Renal pelvis (tissue), 12 donors: ENCODE measurements at places on chromosomes 13 and 19.

DNA sequence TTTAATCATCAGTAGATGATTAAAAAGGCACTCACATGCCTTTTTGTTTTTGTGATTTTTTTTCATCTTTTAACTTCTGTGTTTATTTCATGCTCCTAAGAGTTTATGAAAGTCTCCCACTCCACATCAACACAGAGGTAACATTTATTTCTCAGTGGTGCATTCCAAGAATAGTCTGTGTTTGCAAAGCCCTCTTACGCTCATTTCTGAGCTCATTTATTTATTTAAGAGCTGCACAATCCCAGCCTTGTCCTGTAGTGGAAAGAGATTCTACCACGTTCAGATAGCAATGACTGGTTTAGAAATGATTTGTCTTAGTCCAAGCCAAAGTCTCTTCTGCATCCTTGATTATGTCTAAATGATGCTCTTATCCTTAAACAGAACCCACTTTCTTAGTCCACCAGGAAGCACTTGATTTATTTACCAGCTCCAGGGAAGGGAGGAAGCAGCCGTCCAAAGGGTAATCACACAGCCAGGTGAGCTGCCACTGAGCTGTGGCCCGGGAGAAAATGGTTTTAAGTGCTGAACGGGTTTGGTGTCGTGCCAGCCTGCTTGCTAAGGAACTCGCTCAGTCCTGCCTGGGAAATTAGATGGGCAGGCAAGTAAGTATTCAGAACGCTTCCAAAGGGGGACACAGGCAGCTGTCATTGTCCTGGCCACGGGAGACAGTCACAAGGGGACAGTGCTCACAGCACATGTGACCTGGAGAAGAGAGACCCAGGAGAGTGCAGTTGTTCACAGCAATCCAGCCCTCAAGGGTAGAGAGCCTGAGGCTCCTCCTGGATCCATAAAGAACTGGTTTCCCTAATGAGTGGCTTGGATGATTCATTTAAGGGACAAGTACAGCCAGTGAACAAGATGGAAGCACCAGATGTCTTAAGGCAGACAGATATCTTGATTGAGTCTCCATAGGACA, 131.8 kb upstream of the WASF3 start:
- peak; percentile 14 for DNase-seq

DNA sequence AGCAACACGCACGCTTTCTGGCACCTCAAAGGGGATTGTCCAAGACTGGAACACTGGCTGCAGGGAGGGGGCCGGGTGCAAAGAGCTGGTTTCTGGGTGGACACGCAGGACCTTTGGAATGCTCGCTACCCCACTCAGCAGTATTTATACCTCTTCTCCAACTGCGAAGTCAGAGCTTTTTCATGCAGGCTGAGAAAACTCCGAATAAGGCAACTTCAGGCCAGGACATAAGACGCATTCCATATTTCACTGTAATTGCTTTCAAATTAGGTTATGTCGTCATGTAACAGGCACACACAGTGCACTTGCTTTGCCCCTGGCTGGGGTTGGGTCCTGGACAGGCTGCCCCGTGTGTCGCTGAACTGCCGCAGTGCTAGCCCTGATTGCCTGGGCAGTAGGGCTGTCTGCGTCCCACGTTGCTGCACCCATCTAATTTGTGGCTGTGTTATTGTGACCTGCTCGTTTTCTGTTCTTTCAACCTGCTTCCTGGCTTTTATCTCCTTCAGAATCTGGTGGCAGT, 44.5 kb downstream of the ACTN4 start:
- peak; percentile 62 for DNase-seq

DNA sequence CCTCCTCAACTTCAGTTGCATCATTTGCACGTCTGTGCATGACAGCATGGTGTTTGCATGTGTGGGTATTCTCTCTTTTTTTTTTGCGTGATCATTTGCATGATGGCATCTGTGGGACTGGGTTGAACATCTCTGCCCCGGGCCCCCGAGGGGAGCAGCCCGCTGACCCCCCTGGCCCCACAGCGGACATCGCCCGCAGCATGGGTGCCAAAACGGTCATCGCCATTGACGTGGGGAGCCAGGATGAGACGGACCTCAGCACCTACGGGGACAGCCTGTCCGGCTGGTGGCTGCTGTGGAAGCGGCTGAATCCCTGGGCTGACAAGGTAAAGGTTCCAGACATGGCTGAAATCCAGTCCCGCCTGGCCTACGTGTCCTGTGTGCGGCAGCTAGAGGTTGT, 23.1 kb downstream of the PNPLA6 start:
- no peak for DNase-seq

GRCh38 chr19:33260628-33261418, 35.2 kb upstream of the SLC7A10 start:
- DNase-seq, result no peak

- no peak for DNase-seq
Observed at GRCh38 chr13:114056205-114057013, 76.0 kb downstream of the RASA3 start.

DNA sequence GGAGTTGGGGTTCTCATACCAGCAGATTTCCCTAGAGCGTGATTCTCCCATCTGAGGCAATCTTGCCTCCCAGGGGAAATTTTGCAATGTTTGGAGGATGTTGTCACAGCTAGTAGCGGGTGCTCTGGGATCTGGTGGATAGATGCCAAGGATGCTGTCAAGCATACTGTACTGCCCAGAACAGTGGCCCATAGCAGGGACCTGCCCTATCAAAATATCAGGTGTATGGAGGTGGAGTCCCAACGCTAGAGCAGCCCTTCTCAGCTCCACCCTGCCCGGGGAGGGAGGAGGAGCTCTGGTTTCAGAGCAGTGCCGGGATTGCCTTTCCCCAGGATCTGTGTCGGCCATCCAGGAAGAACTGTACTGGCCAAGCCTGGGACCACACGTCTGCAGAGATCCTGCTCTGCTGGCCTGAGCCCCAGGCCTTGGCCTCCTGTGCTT, 10.9 kb upstream of the QTRT1 start:
- DNase-seq, result no peak

DNA sequence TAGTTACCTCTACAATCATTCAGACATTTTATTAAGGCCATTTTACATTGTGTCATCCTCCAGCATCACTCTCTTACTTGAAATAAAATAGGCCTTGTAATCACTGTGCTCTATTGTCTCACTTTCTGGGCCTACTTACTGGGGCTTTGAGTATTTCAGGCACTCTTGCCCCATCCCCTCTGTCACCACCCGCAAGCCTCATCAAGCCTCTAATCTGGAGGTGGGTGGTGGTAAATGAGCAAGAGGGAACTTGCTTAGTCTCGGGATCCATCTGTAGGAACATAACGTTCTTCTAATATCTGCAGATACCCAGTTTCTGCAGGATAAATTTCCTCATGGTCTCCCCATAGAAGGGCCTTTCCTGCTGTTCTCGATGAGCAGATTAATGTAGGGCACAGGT, 19.4 kb upstream of the GPR18 start:
- no peak for DNase-seq

DNA sequence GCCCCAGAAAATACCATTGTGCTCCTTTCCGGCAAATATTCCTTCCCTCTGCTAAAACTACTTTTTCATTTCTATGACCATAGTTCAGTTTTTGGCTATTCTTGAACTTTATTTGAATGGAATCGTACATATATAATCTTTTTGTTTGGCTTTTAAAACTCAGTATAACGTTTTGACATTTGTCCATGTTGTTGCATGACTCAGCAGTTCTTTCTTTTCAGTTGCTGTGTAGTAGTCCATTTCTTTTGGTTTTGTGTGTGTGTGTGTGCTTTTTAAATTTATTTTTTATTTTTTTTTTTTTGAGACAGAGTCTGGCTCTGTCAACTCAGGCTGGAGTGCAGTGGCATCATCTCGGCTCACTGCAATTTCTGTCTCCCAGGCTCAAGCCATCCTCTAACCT, 35.0 kb downstream of the ITM2B start:
- no peak for DNase-seq

DNA sequence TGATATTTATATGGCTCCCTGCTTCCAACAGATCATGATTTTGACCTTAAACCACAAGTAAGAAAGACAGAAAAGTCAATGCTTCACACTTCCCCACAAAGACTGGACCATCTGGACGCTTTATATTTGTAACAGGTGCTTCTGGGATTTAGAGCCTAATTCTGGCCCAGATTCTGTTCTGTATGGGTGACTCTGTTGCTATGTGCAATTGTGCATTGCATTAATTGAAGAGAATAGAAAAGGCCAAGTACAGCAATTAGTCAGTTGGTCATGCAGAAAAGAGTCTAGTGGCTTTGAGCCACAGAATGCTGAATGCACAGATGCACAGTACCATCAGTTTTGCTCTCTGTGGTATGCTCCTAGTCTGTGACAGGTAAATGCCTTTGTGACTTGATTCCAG, 657.4 kb upstream of the ATXN8OS start:
- DNase-seq, result no peak

- DNase-seq, result peak; percentile 92
Observed at GRCh38 chr13:112689303-112690245, at the start of gene ATP11A. ATP11A (plus strand) TSS chr13:112690038; CDS start chr13:112690417, 379 bp downstream.

- no peak for DNase-seq
Observed at GRCh38 chr19:34990578-34991192, 9.4 kb upstream of the GRAMD1A start.

DNA sequence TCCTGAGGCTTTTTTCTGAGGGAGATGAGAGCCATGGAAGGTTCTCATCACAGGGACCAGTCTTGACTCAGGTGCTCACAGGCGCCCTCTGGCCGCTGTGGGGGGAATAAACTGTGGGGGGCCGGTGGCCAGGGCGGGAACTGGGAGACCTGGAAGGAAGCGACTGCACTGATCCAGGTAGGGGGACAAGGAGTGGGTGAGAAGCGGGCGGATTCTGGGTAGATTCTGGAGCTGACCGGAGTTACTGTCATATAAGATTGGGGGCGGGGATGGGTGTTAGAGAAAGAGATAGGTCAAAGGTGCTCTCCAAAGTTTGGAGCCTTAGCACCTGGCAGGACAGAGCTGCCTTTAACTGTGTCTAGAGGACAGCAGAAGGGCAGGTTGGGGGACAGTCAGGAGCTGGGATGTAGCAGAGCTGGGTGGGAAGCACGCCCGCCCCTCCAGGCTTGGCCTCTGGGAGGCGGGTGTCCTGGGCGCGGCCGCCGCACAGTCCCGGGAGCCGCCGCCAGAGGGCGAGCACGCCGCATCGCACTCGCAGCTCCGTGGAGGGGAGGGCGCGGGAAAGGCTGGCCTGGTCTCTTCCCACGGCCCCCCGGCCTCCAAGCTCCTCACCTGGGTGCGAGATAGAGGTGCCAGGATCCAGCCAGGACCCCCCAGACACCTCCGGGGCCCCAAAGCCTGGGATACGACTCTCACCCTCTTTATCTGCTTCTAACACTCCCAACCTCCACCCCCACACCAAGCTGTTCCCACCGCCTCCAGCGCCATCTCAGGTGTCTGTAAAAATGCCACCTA, 4.2 kb upstream of the DAND5 start:
- DNase-seq, result peak; percentile 61

DNA sequence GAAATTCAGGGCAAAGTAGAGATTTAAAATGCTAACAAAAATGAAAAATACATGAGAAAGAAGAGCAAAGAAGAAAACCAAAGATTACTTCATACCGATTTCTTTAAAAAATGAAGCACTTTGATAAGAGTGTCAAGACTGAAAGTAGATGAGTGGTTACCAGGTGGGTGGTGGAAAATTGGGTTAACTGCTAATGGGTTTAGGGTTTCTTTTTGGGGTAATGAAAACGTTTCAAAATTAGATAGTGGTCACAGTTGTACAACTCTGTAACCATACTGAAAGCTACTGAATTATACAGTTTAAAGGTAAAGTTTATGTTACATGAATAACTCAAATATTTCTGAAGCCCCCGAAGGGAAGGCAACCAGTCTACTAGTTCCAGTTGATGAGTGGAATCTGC, 179.4 kb downstream of the NDFIP2 start:
- DNase-seq, result no peak

DNA sequence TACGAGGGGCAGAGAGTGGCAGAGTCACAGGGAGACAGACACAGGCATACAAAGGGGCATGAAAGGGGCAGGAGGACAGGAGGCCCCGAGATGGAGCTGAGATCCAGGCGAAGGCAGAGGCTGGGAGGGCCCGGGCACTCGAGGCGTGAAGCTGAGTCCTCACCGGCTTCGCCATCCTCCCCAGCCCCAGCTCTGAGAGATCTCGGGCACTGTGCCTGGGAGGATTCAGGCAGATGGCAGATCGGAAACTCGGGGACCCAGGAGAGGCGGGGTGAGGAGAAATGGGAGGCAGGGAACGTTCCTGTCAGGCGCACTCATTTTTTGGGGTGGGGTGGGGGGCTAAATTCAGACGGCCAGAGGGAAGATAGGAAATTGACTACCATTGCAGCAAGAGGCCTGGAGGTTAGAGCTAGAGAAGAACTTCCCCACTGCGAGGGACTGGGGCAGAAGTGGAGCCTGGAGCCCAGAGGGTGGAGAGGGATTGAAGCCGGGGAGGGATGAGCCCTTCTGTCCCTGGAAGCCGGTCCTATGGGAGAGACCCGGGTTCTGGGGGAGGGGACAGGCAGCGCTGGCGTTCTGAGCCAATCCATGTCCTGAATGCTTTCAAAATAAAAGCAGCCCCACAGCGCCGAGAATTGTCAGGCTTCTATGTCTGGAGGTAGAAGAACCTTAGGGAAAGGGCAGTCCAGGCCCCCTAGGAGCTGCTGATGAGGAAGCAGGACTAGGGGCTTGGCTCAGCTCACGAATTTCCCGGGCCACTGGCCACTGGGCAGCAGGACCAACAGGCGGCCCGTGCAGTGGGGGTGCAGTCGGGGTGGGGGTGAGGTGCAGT, 12.6 kb downstream of the LRRC4B start:
- no peak for DNase-seq

DNA sequence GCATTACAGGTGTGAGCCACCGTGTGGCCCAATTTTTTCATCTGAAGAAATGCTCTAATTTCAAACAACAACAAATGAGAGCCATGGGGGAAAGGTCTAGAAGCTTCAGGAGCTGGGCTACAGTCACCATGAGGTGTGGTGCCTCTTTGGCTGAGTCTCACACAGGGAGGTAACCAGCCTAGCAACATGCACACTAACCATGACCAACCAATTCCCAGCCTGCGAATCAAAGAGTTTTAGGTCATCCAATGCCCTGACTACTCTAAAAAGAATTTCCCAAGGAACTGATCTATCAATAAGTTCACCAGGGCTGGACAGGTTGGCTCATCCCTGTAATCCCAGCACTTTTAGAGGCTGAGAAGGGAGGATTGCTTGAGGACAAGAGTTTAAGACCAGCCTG, 29.9 kb downstream of the PBX4 start:
- DNase-seq, result no peak

- DNase-seq, result no peak
Observed at GRCh38 chr19:16897856-16898161, 9.0 kb downstream of the F2RL3 start.

GRCh38 chr13:22836475-22836874, 344.3 kb upstream of the SGCG start:
- DNase-seq, result no peak

DNA sequence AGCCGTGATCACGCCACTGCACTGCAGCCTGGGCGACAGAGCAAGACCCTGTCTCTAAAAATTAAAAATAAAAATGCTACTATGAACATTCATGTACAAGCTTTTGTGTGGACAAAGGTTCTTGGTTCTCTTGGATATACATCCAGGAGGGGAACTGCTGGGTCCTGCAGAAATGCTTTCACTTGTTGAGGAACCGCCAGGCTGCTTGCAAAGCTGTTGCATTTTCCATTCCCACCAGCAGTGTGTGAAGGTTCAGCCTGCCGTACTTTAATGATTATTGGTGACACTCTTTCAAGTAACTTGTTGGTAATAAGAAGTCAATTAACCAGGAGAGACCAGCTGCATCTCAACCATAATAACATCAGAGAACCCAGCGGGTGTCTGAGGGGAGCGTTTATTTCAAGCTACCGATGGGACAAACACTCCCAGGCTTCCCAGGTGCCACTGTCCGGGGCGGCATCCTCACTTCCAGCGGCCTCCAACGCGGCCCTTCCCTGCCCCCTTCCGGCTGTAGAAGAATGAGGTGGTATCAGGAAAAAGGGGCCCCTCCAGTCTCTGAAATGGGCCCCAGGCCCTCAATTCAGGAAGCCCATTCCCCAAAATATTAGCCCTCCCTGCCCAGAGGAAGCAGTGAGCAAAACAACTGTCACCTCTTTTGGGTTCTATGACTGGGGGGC, 15.2 kb upstream of the PPP1R12C start:
- no peak for DNase-seq
